ENCODE measurements at places on chromosomes 16 and 17.
A peak's percentile ranks its signal among the peaks of the same experiment; 100 is the strongest.

- DNase-seq, result no peak
Observed at GRCh38 chr16:13793841-13794409, 126.0 kb upstream of the ERCC4 start.

DNA sequence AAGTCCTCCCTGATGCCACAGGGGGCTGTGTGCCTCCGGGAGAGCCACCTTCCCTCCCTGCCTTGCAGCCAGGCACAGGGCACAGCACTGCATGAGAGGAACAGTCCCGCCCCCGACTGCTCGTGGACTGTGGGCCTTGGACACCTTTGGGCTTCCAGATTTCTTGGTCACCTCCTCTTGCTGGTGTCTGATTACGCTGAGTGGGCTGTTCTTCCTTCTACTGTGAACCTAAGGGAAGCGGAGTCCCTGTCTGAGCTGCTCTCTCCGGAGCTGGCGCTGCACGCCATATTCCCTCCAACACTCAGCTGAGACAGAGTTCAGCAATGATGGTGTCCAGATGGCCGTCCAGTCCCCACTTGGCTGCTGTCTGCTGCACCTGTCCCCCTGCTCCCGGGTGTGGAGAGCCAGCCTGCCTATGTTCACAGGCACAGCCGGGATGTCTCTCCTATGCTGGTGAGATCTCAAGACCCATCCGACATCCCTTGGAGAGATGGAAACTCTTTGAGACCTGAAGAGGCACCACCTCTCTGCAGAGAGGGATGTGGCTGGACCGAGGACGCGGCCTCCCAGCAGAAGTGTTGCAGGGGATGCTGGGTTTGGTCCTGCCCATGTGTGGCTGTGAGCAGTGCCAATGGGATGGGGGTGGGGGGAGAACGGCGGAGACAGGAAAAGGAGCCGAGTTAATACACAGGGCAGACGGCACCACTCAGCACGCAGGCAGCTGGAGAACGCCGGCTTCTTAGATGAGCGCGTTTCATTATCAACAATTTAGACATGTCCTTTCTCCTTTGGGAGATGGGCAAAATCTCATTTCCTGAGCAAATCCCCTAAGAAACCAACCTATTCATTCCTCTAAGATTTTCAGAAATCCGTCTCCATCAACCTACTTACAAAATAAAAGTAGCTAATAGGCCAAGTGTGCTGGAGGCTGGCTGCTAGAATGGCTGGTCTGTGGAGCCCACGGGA, 171.9 kb downstream of the ENGASE start:
- DNase-seq, result no peak

DNA sequence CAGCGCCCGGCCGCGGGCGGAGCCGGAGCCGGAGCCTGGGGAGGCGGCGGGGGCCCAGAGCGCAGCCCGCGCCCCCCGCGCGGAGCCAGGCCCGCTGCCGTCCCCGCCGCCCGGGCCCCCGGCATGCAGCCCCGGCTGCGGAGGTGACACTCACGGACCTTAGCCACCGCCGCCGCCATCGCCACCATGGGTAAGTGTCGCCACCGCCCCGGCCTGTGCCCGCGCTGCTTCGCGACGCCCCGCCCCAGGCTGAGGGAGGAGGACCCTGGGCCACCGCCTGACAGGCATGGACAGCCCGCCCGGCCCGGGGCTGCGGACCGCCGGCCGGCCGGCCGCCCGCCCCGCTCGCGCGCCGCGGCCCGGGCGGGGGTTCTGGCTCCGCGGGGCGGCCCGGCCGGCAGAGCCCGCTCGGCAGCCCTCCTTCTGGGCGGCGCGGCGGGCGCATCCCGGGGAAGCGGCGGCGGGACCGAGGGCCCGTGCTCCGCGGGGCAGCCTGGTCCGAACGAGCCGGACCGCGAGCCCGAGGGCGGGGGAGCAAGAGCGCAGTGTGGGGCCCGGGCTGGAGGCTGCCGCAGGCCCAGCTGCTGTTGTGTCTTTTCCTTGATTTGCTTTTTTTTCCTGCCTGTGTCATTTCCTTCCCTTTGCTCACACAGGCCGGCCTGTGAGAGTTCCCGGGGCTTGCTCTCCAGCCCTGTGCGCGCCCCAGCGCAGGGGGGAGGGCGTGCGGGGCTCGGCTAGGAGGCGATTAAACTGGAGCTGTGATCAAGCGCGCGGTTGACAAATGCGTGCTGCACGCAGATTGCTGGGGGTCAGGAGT, 565 bp downstream of the MAP3K3 start:
- peak; percentile 13 for DNase-seq

DNA sequence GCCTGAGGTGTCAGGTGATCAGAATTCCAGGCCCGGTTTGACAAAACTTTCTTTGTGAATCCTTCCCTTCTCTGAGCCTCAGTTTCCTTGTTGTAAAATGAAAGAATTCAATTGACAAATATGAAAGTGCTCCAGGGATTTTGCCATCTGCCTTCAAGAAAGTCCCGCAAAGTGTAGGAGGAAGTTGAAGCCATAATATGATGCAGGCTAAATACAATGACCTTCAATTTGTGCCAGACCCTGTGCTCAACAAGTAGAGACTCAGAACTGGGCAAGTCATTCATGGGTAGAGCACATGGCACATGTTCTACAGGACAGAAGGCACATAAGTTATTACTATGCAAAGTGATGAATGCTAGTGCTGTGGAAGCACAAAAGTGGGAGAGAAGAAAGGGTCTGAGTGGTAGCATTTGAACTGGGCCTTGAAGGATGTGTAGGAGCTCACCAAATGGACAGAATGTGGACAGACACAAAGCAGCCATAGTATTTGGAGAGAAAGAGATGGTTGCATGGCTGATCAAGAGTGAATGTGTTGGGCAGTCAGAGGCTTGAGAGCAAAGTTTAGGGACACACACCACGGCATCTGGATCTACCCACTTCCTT, 2.4 kb upstream of the SCIMP start:
- no peak for DNase-seq

DNA sequence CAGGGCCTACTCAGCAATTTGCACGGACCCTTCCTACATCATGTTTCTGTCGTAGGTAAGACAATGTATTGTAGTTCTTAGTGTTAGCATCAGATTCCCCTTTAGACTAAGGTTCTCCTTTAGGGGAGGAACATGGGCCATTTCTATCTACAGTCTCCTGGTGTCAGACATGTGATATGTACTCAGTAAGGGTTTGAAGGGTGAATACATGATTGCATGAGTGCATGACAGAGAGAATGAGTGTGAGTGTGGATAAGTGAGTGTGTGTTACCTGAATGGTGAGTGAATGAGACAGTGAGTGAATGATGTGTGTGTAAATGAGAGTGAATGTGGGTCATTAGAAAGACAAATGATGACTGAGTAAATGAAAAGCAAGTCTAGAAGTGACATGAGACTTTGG, 476.8 kb downstream of the HAPSTR1 start:
- no peak for DNase-seq

DNA sequence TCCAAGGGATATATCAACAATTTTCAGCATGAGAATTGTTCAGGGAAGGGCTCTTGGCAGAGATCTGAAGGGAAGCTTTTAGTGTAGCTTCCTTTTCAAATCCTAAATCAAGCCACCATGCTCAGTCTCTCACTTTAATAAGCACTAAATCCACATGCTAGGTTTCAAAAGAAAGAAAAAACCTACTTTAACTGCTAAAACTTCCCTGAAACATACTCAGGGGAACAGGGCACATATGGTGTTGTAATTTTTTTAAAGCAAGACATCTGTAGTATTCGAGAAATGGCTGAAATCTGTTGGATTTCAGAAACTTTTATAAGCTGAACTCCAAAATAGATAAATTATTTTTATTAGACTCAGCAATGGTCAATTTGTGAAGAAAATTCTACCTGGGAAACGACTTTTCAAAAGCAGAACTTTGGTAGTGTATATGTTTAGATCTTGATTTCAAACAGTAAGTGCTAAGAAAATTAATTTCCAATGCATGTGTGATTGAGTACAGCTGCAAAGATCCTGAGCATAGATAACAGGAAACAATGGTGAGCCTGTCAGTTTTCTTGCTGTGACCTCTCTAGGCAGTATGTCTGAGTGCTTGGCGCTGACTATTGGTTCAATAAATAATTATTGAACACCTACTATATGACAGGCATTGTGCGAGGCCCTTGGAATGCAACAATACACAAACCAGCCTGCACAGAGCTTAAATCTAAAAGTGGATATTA, 804.5 kb upstream of the SOX9 start:
- DNase-seq, result no peak

- DNase-seq, result no peak
Observed at GRCh38 chr17:65230040-65230439, 92.9 kb downstream of the RGS9 start.

GRCh38 chr16:11806721-11807120, 9.7 kb upstream of the ZC3H7A start:
- DNase-seq, result no peak

GRCh38 chr17:73189417-73190099, 3.3 kb upstream of the COG1 start:
- DNase-seq, result no peak

- no peak for DNase-seq
Observed at GRCh38 chr16:25192096-25192495, 24.7 kb upstream of the AQP8 start.

GRCh38 chr16:48608871-48609651, 919 bp downstream of the N4BP1 start:
- peak; percentile 49 for DNase-seq

- DNase-seq, result no peak
Observed at GRCh38 chr16:4419402-4419959, 3.1 kb upstream of the CORO7 start.

GRCh38 chr16:88395669-88396584, 13.2 kb downstream of the ZNF469 start:
- no peak for DNase-seq

DNA sequence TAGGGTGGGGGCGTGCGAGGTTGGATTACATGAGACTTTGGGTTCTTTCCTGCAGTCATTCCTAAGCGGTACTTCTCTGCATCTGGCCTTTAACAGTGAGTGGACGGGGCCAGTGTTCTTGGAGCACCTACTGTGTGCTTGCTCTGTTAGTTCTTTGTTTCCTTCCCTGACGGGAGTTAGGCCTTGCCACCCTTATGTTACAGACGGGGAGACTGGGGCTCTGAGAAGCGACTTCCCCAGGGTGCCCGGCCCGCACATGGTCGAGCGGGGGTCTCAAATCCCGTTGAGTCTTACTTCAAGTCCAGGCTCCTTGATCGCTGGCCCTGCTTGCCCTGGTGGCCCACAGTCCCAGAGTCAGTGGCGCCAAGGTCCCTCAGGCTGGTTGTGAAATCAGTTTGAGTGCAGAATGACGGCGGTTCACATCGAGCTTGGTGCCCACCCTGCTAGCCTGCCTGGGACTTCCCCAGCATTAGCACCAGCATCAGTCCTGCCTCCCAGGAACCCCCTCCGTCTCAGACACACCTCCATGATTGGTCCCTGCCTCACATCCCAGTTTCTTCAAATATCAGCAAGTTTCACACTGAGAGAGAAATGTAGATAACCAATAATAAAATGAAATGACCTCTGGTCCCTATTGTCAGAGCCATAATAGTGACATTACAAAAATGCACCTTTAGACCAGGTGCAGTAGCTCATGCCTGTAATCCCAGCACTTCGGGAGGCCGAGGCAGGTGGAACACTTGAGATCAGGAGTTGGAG, 128.0 kb downstream of the CMIP start:
- DNase-seq, result no peak

GRCh38 chr16:80527297-80527696, 13.5 kb upstream of the DYNLRB2 start:
- peak; percentile 34 for DNase-seq

DNA sequence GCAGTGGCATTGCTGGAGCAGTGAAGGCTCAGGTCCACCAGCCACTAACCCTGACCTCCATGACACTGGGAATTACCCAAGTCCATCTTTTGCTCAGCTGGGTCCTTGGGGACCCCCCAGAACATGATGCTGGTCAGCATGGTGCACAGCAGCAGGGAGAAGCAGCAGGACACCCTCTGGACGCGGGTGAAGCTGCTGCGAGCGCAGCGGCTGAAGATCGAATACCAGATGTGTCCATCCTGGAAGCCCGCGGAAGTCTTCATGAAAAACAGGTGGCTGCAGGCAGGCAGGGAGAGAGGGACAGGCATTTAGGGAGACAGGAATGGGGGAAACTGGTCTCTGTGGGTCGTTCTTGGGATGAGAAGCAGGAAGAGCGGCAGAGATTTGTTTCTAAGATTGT, 53.4 kb upstream of the GCSH start:
- no peak for DNase-seq

DNA sequence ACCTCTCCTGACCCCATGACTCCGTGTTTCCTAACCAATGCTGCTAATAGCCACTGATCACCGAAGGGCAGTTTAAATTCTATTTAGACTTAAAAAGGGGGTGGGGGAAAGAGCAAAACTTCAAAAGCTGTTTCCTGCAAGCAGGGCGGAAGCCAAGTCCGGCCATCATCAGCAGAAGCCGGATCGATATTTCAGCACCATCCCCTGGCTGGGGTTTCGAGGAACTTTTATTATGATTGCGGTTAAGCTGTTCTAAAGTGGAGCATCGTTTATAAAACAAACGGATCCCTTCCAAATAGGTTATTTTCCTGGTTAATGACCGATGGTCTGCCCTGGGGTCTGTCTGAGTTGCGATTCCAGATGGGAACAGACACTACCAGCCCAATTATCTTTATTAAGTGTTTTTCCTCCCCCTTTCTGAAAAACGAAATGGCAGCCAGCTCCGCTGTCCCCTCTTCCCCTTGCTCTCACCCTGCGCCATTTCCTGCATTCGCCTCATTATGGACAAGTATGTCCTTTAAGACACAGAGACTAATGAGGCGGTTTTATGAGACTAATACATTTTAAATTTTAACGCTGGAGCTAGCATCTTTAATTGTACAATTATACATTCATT, 76.1 kb upstream of the IRX3 start:
- no peak for DNase-seq

- DNase-seq, result no peak
Observed at GRCh38 chr17:77454242-77455095, 313.7 kb downstream of the SEC14L1 start.

DNA sequence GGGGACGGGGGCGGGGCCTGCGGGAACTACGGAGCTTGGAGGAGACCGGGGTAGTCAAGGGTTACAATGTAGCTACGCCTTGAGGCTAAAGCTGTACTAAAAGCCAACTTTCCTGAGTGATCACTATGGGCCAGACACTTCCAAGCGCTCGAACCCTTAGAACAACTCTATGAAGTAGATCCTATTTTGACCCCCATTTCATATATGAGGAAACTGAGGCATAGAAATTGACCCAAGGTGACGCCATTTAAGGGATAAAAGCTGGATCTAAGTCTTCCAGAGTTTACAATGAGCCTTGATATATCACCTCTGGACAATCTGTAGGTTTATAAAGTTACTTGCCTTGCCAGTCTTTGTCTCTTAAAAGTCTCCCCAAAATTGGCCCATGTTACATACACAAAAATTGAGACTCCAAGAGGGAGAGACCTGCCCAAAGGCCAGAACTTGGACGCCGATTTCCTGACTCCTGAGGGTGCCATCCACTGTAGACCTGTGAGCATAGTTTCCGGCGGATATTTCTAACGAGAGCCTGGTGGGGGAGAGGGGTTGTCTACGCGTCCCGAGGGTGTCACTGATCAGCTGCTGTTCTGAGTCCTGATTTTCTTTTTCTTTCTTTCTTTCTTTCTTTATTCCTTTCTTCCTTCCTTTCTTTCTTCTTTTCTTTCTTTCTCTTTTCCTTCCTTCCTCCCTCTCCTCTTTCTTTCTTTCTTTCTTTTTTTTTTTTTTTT, 555 bp upstream of the NCBP3 start:
- DNase-seq, result no peak

All from CD4-positive, alpha-beta memory T cell (primary cell).